ENCODE measurements at places on chromosomes 11 and 22. TPM values are rescaled to one million over a fixed set of nuclear protein-coding genes. Genes with fewer than 3 reads are reported as not detected.

DNA sequence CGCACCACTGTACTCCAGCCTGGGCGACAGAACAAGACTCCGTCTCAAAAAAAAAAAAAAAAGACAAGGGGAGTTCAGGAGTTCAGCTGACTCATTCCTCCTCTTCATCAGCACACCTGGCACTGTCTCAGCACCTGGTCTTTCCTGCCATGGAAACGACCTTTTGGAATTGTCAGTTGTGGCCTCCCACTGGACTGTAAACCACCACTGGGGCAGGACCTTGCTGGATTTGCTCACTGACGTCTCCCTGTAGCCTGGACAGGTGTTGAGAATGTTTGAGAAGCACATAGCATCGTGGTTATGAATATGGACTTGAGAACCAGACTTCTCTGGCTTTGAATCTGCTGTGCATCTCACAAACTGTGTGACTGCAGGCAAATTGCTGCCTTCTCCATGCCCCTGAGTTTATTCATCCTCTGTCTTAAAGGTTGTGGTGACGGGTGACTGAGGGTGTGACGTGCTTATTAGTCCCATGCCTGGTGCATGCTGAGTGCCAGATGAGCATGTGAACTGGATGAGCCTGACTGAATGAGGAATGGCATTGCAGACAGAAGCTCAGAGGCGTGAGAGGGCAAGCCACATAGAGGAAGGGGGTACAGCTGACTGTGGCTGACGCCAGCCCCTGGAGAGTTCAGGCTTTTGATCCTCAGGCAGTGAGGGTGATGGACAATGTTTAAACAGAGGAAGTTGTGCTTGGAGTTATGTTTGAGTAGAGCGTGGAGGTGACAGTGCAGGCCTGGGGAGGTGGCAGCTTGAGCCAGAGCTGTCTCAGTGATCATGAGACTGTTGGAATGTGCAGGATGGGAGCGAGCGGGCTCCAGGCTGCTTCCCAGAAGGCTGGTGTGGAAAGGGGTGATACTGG, 12.7 kb downstream of the TOM1 start:
- DNase-seq = no peak

DNA sequence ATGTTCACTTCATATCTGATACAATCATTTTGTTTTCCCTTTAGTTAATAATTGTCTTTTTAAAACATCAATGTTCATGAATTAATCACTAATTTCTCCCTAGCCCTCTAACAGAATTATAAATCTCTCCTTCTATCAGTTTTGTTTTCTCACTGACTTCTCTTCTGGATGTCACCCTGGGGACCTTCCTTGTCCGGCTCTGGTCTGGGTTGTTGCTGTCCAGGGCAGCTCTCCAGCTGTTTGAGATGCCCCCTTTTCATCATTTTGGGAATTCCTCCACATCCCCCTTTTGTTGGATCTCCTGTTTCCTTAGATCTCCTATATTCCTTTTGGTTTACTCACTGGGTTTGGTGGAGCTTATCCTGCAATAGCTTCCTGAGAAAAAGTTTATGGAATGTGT, 35.6 kb upstream of the PSMA1 start:
- no peak for DNase-seq

- DNase-seq = no peak
These were observed 201.2 kb upstream of the E2F8 start for GRCh38 chr11:19441752-19442553.

DNA sequence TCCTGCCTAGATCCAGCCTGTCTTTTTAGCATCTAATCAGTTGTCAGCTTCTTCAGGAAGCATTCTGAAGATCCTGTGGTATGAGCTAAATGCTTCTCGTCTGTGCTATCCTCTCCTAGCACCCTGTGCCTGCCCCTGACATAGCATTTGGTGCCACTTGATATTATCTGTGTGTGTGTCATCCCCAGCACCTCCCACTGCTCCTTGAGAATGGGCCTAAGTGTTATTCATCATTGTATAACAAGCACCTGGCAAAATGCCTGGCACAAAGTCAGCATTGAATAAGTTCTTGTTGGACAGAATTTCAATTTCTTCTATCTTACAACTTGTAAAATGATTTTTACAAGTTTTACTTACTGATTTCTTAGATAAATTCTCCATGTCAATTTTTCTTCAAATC, 28.1 kb upstream of the OLFML1 start:
- DNase-seq = no peak

DNA sequence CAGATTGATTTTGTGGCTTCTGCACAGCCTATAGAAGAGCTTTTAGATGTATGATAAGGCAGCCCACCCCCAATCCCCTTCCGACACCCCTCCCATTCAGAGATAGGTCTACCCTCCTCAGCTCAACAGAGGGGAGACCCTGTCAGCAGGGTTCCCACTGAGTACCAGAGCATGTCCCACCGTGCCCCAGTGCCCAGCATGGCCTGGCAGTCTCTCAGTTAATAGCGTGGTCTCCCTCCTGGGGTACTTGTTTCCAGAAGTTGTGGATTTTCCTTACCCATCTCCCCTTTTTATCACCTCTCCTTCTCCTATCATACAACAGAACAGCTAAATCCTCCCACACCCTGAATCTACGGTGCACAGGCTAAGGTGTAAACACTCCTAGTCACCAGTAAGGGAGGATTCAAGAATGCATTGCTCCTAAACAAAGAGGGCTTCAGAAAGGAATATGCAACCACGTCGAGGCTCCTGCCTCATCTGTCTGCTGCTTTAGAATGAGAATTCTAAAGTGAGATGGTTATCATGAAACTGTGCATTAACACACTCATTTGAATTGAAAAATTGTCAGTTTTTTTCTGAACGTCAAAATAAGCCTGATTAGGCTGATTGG, 6.7 kb downstream of the PLAAT2 start:
- no peak for DNase-seq

GRCh38 chr11:11931461-11932055, 76.9 kb downstream of the DKK3 start:
- DNase-seq = peak; percentile 34

GRCh38 chr11:10289765-10290380, 4.1 kb downstream of the SBF2 start:
- no peak for DNase-seq

DNA sequence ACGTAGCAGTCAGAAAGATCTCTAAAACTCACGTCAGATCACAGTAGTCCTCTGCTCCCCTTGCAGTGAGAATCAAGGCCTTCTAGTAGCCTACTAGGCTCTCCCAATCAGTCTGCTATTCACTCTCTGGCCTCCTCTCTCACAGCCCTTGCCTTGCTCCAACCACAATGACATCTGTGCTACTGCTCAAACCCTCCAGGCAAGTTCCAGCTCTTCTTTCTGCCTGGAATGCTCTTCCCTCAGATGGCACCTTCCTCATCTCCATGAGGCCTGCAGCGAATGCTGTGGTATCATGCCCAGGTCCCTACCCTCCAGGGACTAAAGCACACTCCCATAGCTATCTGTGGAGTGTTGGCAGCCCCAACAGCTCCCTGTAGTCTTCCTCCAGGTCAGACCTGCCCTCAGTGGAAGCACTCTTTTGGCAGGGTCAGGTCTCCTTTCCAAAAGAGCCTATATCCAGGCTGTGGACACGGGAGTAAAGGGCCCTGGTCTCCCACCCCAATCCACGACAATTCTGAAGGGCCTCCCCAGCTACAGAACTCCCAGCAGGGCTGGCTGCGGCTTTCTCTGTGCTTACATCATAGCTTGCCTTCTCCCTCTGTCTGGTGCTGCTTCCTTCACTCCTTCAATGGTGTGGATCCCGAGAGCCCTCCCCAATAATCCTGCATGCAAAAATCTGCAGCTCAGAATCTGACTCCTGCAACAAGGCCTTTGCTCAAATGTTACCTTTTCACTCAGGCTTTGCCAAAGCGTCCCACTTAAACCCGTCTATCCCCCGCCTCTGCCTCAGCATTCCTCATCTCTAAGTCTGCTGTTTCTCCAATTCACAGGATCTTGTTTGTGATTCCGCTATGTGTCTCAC, 8.9 kb downstream of the HIRA start:
- no peak for DNase-seq

SEC14L2 gene
- total RNA-seq = 8.6 TPM

CRYBA4 gene
- not detected for total RNA-seq

BCO2 gene
- 3.4 TPM for total RNA-seq

P4HA3 gene
- total RNA-seq = not detected

CCDC89 gene
- total RNA-seq = 0.70 TPM

APOBEC3B gene
- 0.32 TPM for total RNA-seq
